Lower leg skin (tissue), 4 donors: ENCODE measurements at places on chromosomes 3 and 15.

DNA sequence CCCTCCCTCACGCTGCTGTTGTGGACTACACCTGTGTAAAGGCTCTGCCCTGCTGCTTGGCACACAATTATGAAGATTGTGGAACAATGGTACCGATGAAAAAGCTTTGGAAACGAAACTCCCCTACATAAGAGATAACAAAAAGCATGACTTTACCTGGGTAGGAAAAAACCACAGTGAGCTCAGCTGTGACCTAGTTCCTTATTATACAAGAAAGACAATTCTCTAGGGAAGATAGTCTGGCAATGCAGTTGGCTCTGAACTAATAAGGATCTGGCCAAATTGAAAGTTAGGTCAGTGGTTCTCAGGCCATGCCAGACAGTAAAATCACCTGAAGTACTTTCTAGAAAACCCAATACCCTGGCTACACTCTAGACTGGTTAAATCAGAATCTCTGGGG, 16.1 kb downstream of the CLEC3B start:
- DNase-seq = no peak

DNA sequence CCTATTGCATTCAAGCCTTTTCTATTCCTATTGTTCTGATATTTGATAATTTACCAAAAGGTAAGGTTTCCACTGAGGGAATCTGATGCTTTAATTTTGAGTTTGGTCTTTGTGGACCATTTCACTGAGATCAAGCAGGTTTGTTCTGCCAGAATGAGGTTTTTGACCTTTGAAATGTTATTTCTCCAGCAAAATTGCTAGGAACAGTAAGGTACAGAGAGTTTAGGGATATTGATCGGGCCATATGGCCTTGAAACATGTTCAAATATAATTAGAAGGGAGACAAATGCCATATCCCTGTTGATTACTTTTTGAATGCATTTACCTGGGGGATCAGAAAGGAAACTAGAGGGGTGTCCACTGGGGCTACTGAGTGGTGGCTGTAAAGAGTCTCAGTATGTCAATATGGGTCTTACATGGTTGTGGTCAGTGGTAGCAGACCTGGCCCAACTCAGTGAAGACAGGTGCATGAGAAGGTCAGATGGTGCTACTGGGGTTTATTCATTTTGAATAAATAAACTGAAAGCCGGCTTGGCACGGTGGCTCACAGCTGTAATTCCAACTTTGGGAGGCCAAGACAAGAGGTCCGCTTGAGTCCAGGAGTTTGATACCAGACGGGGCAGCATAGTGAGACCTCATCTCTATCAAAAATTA, 100.2 kb downstream of the SV2B start:
- no peak for DNase-seq

DNA sequence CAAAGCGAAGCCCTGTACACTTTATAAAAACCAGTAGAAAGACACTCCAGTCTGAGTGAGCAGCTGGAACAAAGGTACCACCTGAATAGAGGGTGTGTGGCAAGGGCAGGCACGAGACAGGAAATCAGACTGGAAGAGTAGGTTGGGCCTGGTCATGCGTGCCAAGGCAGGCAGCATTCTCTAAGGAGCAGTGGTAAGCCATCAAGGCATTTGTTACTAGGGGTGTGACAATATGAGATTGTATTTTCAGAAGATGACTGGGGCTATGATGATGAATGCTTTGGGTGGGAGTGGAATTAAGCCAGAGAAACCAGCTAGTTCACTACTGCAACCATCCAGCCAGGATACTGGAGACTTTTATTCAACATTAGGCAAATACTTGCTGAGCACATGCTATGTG, 5.0 kb downstream of the JMJD7 start:
- DNase-seq = no peak

DNA sequence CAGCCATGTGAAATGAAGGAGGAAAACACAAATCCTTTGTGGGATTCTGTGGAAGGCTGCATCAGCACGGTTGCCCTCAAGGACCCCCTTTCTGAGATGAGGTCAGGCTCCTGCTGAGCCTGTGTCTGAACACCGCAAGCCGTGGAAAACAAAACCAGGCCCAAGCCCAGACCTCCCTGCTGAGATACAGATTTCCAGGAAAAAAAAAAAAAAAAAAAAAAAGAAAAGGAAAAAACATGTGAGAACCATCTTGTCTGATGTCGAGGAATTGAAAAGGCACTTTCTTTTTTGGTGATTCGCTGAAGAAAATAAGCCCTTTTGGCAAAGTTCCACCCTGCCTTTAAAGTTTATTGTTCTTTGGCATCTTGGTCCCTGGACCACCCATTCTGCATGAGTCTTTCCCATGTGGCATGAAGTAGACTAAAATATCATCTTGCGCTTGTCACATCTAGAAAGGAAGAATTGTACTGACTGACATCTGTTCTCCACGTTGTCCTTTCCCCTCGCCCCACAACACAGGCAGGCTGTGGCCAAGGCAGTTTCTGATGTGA, 117.6 kb downstream of the CHST2 start:
- DNase-seq = no peak

DNA sequence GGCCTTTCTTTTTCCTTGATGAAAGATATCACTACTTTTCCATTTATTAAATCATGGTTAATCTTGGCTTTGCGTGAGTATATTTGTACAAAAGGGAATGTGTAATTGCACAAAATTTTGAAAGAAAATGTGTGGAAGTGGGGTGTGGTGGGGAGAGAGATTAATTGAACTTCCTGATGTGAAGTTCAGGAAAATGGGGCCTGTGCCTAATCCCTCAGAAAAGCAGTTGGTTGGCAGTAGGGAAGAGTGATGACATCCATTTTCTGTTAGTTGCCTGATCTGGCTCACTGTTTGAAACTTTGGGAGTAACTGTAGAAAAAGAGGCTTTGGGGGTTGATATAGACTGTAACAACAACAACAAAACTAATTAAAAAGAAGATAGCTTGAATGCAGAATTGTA, 10.8 kb upstream of the IL20RB start:
- no peak for DNase-seq

- no peak for DNase-seq
Measured at GRCh38 chr15:41957021-41957897, 15.1 kb downstream of the EHD4 start.

- peak; percentile 56 for DNase-seq
Measured at GRCh38 chr15:92808598-92809063, 91.5 kb upstream of the CHD2 start.
